ENCODE measurements at places on chromosomes 7 and 10.

DNA sequence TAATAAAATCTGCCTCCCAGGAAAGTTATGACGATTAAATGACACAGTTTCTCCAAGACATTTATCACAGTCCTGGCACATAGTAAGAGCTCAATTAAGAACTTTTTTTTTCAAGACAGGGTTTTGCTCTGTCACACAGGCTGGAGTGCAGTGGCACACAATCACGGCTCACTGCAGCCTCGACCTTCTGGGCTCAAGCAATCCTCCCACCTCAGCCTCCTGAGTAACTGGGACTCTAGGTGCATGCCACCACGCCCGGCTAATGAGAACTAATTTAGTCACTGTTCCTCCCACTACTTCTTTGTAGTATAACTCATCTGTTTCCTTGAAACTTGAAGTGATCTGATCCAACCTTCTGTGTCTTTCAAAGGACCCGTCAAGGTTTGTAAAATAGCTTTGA is 42.2 kb upstream of the MXI1 start:
- no peaks in the 10 kb centered on the region for H3K36me3 ChIP-seq
- DNase-seq = peak; percentile 14
- H3K27ac ChIP-seq = no peak overlapping the region
- peaks cover 80% of the 10 kb centered on the region for H3K27me3 ChIP-seq
- H3K4me3 ChIP-seq = no peak overlapping the region
- peaks cover 22% of the 10 kb centered on the region for H3K4me1 ChIP-seq

GRCh38 chr7:98647326-98647725 is 30.2 kb downstream of the NPTX2 start:
- H3K36me3 ChIP-seq = no peaks in the 10 kb centered on the region
- no peak overlapping the region for H3K27ac ChIP-seq
- H3K27me3 ChIP-seq = no peaks in the 10 kb centered on the region
- no peak overlapping the region for H3K4me3 ChIP-seq

GRCh38 chr7:74018246-74018895 is 9.6 kb upstream of the ELN start:
- no peak for DNase-seq
- H3K4me1 ChIP-seq = peaks cover 6% of the 10 kb centered on the region
- H3K4me3 ChIP-seq = no peak overlapping the region
- H3K27ac ChIP-seq = no peak overlapping the region

DNA sequence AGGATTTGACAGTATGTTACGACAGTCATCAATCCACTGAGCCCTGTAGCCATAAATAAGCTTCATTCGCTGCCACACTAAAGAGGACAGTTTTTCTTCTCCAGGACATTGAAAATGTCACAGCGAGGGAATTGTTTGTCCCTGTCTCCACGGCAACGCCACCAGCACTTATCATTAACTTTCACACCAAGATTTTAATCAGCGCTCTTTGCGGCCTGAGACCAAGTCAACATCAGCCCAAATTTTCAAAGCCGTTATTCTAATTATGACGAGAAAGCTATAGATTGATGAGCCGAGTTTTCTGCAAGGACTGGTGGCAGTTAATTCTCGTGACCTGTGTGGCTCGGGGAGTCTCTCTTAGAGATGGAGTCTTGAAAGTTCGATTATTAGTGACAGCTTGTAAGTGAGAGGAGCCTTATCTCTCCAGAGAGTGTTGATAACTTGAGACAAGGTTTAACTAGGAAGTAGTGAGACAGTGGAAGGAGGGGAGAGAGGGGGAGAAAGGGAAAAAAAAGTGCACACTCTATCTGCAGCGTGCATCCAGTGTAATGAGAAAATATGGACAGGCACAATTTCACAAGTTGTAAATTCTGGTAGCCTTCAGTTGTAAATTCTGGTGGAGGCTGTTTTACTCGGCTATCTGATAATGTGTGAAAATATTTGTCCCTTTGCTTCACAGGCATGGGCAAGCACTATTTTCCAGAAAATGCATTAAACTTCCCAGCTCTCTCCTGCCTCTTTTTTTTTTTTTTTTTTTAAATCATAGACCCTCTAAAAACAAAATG is 473.3 kb downstream of the LRMDA start:
- H3K27me3 ChIP-seq = no peaks in the 10 kb centered on the region
- no peak for DNase-seq
- H3K36me3 ChIP-seq = no peaks in the 10 kb centered on the region
- no peak overlapping the region for H3K4me3 ChIP-seq

- no peaks in the 10 kb centered on the region for H3K4me1 ChIP-seq
- no peaks in the 10 kb centered on the region for H3K36me3 ChIP-seq
- no peaks in the 10 kb centered on the region for H3K27me3 ChIP-seq
- no peak overlapping the region for H3K27ac ChIP-seq
- no peak for DNase-seq
Observed at GRCh38 chr7:30815388-30815854, 44.2 kb downstream of the MINDY4 start.

- H3K27me3 ChIP-seq = no peaks in the 10 kb centered on the region
- no peaks in the 10 kb centered on the region for H3K4me1 ChIP-seq
- no peak for DNase-seq
- H3K36me3 ChIP-seq = no peaks in the 10 kb centered on the region
- no peak overlapping the region for H3K27ac ChIP-seq
Observed at GRCh38 chr10:121080281-121080891, 229.2 kb downstream of the WDR11 start.

GRCh38 chr7:20403331-20403730 is 72.6 kb downstream of the ITGB8 start:
- H3K4me3 ChIP-seq = no peak overlapping the region
- no peaks in the 10 kb centered on the region for H3K36me3 ChIP-seq
- DNase-seq = no peak
- peaks cover 5% of the 10 kb centered on the region for H3K4me1 ChIP-seq
- peaks cover 1% of the 10 kb centered on the region for H3K27me3 ChIP-seq

DNA sequence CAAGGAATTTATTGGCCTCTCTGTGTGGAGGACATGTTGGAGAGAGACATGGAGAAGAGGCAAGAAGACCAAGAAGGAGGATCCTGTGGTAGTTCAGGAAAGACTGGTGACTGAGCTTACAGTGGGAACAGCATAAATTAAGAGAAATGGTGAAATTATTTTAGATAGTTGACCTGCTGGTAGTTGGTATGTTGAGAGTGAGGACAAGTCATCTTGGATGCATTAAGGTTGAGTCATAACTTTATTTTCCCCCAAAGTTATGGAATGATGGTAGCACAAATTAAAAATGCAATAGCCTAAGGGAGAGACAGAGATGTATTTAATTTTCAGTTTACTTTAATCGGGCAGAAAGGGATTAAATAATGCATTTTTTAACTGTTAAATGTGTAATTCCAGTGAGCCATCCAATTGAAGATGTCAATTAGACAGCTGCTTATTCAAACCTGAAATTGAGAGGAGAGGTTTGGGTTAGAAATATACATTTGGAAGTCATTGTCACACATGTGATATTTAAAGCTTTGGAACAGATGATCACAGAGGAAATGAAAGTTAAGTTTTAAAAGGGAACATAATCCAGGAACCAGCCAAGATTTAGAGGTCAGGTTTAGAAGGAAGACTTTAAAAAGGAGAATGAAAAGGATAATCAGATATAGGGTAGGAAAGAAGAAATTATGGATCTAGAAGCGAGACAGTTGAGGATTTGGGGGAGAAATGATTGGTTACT is 80.6 kb downstream of the DGKB start:
- H3K4me1 ChIP-seq = no peaks in the 10 kb centered on the region
- no peak overlapping the region for H3K4me3 ChIP-seq
- H3K27ac ChIP-seq = no peak overlapping the region
- no peak for DNase-seq

GRCh38 chr10:50794490-50794889 is 54.8 kb downstream of the ASAH2B start:
- no peaks in the 10 kb centered on the region for H3K36me3 ChIP-seq
- no peak overlapping the region for H3K4me3 ChIP-seq
- H3K27me3 ChIP-seq = no peaks in the 10 kb centered on the region
- H3K4me1 ChIP-seq = no peaks in the 10 kb centered on the region
- H3K27ac ChIP-seq = no peak overlapping the region
- no peak for DNase-seq

DNA sequence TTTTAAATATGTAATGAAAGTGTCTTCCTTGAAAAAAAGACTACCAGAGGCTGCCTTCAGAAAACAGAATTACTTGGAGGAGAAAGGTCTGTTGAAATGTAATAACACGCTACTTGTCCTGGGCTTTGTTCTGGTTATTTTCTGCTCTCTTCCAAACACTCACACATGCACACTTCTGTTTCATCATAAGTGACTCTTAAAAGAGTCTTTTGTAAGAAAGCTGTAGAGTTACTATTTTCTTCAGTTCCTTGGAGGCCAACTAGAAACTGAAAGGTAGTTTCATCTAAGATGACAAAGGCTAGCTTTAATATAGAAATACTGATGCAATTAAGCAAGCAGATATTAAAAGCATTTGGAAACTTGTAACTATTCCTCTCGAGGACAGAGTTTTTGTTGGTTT is 39.1 kb downstream of the TASOR2 start:
- no peak overlapping the region for H3K4me3 ChIP-seq
- no peaks in the 10 kb centered on the region for H3K4me1 ChIP-seq
- H3K27ac ChIP-seq = no peak overlapping the region
- H3K36me3 ChIP-seq = no peaks in the 10 kb centered on the region
- DNase-seq = no peak
